ENCODE measurements at places on chromosomes 13 and 19.

DNA sequence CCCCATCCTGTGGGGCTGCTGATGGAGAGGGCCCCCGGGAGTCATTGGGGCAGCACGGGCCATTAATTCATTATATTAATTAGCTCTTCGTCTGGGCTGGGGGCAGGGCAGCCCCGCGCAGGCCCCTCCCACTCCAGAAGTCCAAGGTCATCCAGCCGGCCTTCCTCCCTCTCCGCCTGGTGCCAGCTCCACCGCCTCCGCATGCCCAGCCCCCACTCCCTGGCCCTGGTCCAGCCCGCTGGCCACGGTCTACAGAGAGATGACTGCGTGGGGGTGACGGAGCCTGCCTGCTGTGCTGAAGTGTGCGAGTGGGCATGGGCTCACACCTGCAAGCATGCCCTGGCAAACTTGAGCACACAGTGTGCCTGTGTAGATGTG, 8.8 kb downstream of the IGLON5 start:
- no peak for DNase-seq

GRCh38 chr19:8233370-8233769, 24.2 kb downstream of the CERS4 start:
- no peak for DNase-seq

- DNase-seq = no peak
Measured at GRCh38 chr19:5122121-5122400, 153.1 kb downstream of the KDM4B start.

GRCh38 chr19:10074153-10074552, 12.0 kb upstream of the SHFL start:
- DNase-seq = no peak

DNA sequence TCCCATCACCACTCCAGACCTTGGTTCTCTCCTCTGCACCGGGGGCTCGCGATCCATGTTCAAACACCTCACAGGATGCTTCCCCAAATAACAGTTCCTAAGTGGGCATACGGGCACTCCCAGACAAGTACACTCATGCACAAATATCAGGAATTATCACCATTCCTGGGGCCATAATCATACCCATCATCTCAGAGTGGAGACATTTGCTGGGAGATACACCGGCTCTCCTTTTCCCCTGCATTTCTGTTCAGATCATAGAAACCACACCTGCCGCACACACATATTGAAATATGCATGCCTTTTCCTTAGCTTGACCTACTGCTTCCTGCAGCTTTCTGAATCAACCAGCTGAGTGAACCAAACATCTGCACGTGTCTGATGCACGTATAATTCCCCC, 33.9 kb upstream of the MBNL2 start:
- DNase-seq = no peak

Measured in NCI-H748 treated with DMSO at 0.1 percent for 48 hours (cell line).